ENCODE measurements at places on chromosomes 5 and 9.

DNA sequence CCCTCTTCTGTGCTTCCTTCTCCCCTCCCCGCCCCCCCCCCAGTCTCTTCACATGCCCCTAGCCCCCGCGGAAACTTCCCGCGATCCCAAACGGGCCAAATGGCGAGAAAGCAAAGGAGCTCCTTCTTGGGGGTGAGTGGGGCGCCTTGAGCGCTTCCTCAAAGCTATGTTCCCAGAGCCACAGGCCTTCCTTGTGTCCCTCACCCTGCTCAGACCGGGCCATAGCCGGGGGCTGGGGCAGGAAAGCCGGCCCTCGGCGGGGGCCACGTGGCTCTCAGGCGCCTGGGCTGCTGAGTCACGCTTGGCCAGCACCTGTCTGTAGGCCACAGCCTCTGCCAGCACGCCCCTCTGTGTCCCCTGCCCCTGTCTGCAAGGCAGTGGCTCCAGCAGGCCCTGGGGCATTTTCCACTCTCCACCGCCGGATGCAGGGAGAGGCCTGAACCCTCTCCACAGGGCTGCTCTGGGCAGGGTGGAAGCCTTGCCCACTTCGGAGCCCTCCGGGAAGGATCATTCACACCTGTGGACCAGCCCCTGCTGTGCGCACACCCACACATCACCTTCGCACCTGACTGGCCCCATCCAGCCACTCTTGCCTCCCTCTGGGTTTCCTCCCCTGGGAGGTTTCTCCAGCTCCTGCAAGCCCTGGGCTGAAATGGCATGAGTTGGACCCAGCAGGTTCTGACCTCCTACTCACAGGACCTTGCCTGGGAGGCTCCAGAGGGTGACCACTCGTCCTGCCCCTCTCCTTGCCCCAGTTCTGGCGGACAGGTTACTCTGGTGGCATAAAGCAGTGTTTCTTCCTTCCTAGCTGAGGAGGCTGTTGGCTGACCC is 1.2 kb upstream of the SQSTM1 start:
- no peak for DNase-seq

DNA sequence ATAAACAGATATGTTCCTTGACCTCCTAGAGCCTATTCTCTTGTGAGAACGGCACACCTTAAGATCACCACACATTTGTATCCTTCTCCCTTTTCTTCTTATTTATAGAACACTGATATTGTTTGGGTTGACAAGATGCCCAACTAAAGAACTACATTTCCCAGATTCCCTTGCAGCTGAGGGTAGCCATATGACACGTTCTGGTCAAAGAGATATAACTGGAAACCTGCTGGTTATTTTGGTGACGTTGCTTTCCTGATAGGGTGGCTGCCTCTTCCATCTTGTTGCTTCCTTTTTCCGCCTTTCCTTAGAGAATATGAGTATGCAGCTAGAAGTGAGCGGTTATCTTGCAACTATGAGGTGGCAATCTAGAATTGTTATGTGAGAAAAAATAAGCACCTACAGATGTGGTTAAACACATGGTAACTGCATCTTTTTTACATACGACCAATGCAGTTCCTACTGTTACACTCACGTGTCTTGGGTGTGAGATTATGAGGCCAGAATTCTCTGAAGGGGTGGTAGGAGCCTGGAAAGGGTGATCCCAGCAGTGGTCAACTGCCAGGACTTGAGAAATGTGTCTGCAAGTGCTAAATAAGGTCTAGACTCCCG is 72.9 kb downstream of the SEC61B start:
- DNase-seq, result no peak

DNA sequence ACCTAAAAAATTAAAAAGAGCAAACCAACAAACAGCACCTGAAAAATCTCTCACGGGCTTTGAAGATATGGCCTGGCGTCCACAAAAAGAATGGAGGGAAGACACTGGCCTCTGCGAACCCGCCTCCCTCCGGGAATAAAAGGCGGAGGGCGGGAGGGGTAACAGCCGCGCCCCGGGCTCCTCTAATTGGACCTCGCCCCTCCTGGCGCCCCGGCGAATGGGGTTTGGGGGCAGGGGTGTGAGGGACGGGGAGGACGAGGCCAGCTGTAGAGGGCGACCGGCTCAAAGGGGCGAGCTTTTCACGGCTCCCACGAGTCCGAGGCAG is 753 bp downstream of the FANCC start:
- DNase-seq, result no peak

- DNase-seq, result no peak
Observed at GRCh38 chr5:149727336-149728035, 2.6 kb upstream of the PPARGC1B start.

DNA sequence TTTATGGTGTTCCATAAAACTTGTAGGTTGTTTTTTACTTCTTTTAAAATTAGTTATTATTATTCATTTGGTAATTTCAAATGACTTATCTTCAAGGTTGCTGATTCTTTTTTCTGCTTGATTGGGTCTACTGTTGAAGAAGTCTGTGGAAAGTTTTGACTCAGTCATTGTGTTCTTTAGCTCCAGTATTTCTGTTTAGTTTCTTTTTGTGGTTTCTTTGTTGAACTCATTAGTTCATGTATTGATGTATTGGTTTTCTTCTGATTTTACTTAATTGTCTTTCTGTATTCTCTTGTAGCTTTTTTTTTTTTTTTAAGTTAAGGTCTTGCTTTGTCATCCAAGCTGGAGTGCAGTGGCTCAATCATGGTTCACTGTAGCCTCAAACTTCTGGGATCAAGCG is 345.4 kb upstream of the MEF2C start:
- DNase-seq, result no peak

- no peak for DNase-seq
Observed at GRCh38 chr5:94375801-94376200, 242.6 kb downstream of the KIAA0825 start.

GRCh38 chr9:136765041-136765440 is 723 bp upstream of the LCN15 start:
- DNase-seq, result no peak

DNA sequence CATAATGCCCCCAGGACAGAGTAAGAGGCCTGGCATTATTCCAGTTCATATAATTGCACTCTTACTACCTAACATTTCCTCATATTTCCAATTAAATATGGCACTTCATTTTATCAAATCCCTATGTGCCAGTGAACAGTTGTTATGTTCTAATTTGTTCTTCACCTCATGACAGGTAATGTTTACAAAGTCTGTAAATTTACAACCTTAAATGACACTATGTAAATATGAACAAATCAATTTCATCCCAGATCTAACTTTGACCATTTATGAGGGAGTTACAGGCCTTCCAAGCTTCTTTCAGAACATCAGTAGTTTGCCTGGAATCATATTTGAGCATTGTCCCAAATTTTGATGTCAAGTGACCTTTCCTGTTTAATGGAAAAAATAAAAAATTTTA is 592.6 kb upstream of the CDH6 start:
- DNase-seq, result no peak

- no peak for DNase-seq
Observed at GRCh38 chr9:105309531-105309931, 65.1 kb downstream of the SLC44A1 start.

- DNase-seq, result no peak
Observed at GRCh38 chr5:14250748-14251701, 107.9 kb downstream of the TRIO start.

DNA sequence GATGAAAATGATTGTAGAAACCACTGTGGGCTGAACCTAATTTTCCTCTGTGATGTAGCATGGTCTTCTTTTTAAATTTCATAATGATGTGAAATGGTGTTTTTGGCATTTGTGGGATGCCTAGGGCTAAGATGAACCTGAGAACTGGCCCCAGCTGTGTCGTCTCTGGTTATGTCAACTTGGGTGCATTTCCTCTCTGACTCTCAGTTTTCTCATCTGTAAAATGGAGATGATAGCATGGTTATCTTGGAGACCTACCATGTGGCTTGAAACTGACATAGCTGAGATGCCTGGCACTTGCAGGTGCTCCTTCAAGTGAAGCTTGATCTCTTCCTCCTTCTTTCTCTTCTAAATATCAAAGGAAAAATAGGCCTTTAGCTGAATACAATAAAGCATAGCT is 77.8 kb downstream of the BOD1 start:
- DNase-seq, result no peak

Data from activated CD4-positive, alpha-beta T cell treated with anti-CD3 and anti-CD28 coated beads, Interleukin-2, amount 50 U/mL, for 4 hours (primary cell).